Pancreas (tissue), 10 donors: ENCODE measurements at places on chromosomes 1 and 21.

- DNase-seq: no peak
Measured at GRCh38 chr1:205794011-205794730, 18.8 kb downstream of the SLC41A1 start.

DNA sequence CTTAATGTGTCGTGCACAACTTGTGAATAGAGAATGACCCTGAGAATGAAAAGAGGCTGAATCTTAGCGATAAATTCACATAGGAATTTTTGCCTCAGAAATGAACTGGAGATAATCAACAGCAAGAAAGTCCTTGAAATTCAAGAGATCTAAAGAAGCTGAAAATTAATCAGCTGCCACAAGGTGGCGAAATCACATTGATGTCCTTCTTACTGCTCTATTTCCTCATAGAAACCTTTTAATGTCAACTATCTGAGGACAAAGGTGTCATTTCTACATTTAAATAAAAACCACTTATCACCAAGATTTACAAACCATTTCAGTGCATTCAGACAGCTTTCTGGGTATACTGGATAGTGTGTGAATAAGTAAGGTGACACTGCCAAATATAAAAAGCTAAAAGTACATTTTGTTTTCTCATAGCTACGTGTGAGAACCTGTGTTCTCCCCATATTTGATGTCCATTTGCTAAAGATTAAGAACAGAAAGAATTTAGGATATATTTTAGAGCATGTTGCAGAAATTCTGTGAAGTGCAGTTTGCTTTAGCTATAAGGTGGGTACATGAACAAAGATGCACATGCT, 485.3 kb upstream of the PTBP2 start:
- peak; percentile 21 for DNase-seq

DNA sequence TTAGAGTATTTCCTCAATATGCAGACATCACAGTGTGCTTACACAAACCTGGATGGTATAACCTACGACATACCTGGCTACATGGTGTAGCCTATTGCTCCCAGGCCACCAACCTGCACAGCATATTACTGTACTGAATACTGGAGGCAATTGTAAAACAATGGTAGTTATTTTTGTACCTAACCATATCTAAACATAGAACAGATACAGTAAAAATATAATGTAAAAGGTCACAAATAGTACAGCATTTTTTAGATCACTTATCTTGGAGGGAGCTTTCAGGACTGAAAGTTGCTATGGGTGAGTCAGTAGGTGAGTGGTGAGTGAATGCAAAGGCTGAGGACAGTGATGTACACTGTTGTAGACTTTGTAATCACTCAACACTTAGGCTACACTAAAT, 492.3 kb downstream of the MRPL39 start:
- no peak for DNase-seq

GRCh38 chr1:71273334-71273733, 192.5 kb upstream of the ZRANB2 start:
- DNase-seq: no peak

- no peak for DNase-seq
Measured at GRCh38 chr1:44553771-44554170, 120.5 kb downstream of the TMEM53 start.

DNA sequence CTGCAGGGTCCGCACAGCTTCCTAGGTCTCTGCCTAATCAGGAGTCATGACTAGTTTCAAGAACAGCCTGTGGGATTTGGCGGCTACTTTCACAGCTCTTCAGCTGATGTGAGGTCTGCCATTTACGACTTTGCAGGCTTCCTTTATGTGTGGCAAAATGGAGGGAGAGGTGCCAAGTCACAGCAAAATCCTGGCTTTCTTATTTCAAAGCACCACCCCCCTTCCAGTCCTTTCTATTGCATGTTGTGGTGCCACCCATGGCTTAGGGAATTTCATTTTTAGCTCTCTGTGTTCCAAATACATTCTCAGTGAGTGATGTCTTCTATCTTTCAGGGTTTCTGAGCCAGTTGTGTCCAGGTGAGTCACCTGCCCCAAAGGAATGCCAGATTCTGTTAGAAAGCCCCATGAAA, 75.1 kb upstream of the WLS start:
- no peak for DNase-seq

- no peak for DNase-seq
Measured at GRCh38 chr1:39954324-39954869, 548 bp upstream of the MFSD2A start.

DNA sequence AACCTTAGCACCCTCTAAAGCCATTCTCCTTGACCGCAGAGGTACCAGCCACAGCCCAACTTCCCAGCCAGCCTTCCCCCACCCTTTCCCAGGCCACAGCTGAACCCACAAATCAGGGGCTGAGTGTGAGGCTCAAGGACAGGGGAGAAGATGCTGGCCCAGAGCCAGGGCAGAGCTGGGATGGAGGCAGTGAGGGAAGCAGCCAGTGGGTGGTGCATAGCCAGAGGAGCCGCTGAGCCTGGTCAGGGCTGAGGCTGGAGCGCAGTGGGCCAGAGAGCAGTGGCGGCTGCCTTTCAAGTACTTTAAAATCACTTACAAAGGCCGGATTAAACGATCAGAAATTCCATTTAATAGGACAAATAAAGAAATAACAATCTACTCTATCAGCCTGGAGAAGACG, 36.3 kb downstream of the DMAP1 start:
- DNase-seq: no peak

GRCh38 chr1:149916193-149916897, 1.3 kb downstream of the SV2A start:
- no peak for DNase-seq

DNA sequence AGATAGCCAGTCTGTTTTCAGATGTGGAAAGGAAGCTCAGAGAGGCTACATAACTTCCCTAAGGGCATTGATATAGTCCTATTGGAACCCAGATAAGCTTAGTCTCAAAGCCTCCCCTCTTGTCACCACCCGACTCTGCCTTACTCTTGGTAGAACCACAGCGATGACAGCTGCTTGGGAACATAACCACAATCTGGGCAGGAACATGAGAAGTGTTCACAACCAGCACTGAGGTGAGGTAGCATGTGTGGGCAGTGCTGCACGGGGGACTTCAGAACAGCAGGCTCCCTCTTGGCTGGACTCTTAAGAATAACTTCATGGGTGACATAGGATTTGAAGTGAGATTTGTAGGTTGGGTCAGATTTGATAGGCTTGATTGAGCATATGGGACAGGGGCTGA, 9.3 kb upstream of the S100A10 start:
- DNase-seq: no peak

- DNase-seq: no peak
Measured at GRCh38 chr1:224769452-224770335, 153.6 kb downstream of the CNIH3 start.

DNA sequence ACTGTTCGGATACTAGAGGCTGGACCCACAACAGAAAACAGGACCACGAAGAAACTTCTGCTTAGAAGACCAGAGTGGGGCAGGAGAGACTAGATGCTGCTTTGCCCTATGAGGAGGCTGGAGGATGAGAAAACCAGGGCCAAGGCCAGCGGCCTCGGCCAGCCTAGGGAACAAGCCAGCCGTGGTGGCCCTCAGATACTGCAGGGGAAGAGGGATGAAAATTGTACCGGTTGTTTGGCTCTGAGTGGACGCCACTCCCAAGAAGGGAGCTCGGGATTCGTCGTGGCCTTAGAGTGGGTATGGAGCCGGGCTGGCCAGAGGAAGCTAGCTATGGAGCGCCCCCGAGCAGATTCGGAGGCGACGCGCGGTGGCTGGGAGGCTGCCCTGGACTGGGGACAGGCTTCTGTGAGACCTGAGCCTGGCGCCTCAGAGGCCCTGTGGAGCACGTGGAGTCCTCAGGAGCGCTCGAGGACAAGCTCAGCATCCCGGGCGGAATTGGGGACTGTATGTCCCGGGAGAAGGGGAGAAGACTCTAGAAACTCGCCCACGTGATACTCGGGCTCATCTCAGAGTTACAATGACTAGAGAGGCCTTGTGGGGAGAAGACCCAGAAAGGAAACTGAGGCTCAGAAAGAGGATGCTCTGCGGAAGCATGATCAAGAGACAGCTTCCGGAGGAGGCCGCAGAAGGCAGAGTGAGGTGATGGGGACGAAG, 2.8 kb downstream of the PRRX1 start:
- DNase-seq: no peak

GRCh38 chr1:29789910-29790247, 553.6 kb downstream of the PTPRU start:
- DNase-seq: no peak

- DNase-seq: no peak
Measured at GRCh38 chr1:201791051-201791778, 37.7 kb upstream of the IPO9 start.

GRCh38 chr1:74422421-74423292, 89.8 kb downstream of the LRRC53 start:
- no peak for DNase-seq

- DNase-seq: peak; percentile 37
Measured at GRCh38 chr1:185045814-185046492, 595 bp downstream of the RNF2 start.

- DNase-seq: no peak
Measured at GRCh38 chr1:39409055-39409816, 82.2 kb upstream of the BMP8A start.

- DNase-seq: no peak
Measured at GRCh38 chr1:160547422-160547821, 24.4 kb upstream of the SLAMF6 start.

DNA sequence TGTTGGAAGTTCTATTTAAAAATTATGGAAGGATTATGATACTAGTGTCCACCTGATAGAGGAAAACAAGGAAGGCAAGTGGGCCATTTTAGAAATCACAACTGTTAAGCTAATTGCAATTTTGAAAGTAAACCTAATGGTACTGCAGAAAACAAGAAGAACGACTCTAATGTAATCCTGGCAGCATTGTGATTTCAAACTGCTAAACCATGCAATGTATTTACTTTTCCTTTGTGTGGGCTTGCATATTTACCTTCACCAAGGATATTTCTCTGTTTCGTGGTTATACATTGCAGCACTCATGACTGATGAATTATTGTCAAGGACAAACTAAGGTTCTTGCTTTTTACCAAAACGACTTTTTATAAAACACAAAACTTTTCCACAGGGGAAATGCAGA, 88.1 kb downstream of the TM2D1 start:
- no peak for DNase-seq

DNA sequence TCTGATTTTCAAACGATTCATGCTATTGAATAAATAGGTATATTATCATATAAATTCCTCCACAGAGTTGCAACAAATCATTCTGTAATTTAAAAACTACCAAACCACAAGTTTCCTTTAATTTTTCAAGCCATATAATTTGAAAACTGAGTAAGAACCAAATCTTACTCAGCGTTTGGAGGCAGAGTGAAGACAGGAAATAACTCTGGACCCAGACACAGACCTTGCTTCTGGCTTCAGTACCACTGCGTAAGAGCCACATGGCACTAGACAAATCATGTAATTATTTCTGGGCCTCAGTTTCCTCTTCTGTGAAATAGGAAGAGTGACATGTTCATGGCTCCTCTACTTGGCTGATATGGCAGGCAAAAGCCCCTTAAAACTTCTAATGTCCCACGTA, 82.4 kb downstream of the SMYD2 start:
- DNase-seq: no peak

GRCh38 chr1:162846256-162847212, 14.4 kb downstream of the CCDC190 start:
- DNase-seq: no peak

DNA sequence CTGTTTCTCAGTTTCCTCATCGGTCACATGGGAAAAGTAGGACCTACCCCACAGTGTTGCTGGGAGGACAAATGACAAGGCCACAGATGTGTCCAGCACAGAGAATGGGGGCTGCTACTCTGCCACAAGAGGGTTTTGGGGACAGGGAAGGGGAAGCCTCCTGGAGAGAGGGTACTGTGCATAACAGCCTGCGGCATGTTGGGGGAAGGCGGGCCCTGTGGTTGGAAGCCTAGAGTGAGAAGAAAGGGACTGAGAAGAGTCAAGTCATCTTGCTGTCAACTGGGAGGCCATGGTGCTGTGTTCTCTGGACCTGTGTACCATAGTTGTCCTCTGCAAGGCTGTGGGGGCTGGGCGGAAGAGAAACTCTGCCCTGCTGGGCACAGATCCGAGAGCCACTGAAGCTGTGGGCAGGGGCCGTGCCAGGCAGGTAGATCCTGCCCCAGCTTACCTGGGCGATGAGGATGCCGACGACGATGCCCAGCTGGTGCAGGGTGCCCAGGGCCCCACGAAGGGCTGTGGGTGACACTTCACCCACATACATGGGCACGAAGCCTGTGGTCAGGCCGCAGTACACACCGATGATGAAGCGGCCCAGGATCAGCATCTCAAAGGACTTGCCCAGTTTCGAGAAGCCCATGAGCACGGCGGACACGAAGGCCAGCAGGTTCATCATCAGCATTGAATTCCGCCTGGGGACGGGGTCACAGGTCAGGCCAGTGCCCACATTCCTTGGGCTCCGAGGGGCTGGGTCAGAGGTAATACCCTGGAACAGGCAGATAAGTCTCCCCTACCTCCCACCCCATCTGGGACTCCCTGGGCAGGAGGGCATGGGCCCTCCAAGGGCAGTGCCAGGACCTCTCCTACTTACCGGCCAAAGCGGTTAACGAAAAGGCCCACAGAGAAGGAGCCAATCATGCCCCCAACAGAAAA, 28.2 kb downstream of the SLC2A1 start:
- DNase-seq: no peak

GRCh38 chr1:23401313-23401712, 23.2 kb downstream of the TCEA3 start:
- no peak for DNase-seq

DNA sequence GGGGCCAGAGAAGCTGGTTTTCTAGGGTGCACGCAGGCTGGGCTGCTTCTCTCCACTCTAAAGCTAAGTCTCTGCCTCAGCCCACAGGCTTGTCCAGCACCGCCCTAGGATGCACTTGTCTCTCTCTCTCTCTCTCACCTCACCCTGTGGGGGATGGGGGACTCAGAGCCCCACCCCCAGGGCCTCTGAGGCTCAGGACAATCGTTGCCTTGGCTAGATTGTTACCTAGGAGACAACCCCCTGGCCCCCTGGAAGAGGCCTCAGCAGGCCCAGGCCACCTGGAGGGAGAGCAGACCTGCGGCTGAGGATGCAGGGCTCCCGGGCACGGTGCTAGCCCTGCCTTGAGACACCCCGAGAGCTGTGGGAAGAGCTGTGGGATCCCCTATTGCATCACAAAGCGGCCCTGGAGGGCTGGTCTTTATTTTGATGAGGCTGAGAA, at the start of gene ACTRT2:
Gene ACTRT2, plus strand, starts transcription at position 235 of the 439 bp plus-strand sequence. CDS start 220 bp downstream, outside the sequence.
- DNase-seq: no peak

DNA sequence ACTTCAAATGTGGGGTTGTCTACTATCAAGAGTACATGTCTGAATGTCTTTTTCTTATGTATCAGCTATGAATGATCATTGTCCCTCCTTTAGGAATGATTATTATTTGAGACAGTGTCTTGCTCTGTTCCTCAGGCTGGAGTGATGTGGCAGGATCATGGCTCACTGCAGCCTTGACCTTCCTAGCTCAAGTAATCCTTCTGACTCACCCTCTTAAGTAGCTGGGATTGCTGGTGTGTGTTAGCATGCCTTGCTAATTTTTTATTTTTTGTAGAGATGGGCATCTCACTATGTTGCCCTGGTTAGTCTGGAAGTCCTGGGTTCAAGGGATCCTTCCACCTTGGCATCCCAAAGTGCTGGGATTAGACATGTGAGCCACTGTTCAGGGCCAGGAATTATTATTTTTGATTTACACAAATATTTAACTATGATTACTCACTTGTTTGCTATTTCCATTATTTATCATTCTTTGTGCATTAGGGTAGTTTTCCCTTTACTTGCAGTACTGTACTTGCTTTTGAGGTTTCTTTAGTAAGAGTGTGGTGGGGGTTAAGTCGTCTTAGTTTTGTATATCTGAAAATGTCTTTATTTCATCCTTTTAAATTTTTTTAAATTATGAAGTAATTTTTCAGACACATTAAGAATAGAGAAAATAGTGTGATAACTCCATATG, 12.8 kb downstream of the S100A7 start:
- no peak for DNase-seq
